ENCODE measurements at places on chromosomes 3 and 15.

DNA sequence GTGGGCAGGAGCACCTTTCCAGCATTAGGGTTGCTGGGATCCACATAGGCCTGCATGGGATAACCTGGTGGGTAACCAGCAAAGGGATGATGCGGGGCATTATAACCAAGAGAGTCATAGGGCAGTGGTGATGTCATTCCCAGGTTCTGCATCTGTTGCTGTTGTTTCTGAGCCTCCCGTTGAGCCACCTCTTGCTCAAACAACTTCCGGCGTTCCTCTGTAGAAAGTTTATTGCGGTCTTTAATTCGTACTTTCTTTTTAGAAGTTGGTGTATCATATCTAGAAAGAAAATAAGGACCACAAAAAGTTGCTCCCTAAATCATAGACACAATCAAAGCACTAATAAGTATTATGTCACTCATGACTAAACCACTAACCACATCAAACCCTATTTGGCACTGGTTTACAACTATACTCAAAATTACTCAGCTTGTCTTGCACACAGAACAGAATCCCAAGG, 77.8 kb downstream of the NBEAL2 start:
- no peak for DNase-seq

DNA sequence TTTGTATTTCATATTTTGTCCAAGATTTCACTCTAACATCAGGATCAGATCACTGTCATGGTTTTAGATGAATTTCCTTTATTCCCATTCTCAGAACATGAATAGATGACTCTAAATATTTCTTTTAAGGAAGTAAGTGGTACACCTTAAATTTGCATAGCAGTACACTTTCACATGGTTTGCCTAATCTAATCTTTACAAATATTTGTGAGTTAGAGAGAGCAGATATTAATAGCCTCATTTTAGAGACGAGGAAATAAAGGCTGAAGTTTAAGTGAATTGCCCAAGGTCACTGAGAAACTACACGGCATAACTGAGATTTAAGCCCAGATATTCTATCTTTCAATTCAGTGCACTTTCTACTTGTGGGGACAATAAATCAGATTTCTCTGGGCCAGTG, 14.2 kb downstream of the TERC start:
- DNase-seq, result no peak

GRCh38 chr3:101377796-101378195, 57.4 kb upstream of the IMPG2 start:
- DNase-seq, result no peak

- DNase-seq, result no peak
Measured at GRCh38 chr3:143315766-143316165, 196.2 kb downstream of the CHST2 start.

DNA sequence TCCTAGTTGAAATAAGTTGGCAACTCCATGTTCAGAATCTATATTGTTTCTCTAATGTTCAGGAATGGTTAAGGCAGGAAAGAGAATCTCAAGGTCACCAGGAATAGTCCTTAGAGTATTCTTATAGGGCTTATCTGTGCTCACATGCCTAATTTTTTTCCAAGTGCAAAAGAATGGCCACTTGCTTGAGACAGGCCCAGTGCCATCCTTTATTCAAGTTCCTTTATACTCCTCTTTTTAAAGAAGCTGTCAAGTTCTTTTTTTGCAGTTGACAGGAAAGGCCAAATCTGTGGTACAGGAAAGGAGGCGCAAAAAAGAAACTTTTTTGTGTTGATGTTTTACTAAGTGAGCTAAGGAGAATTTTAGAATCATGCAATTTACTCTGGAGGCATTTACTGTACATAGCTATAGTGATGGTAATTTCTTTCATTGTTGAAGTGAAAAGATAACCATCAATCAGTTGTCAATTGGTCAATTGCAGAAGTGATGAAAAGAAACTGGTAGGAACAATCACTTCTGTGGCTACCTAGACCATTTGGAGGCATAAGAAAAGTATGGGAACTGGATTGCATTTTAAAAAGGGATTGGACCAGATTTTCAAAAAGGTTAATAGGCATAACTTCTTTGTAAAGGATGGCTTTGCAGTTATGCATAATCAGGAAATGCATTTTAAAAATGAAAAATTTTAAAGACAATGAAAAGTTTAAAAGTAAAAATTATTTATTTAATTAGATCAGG, 102.5 kb upstream of the SOX2 start:
- no peak for DNase-seq

DNA sequence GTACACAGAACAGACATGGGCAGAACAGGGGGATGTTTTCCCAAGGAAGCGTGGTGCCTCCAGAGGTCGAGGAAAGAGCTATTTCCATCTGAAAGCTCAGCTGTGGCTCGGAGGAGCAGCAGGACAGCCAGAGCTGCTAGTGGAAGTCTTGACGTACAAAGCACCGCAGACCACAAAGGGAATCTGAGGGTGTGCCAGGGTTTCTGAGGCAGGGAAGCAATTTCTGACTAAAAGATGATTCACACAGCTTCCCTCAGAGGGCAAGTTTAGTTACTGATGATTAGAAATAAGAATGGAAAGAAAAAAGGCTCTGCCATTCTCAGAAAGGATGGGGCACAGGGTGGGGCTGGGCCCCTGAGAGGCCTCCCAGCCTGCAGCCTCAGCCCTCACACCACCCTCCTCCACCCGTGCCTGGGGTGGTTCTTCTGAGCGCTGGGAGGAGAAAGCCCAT, 45.8 kb upstream of the SEC13 start:
- DNase-seq, result peak; percentile 45

GRCh38 chr3:172102123-172102882, 62.9 kb downstream of the FNDC3B start:
- DNase-seq, result no peak

DNA sequence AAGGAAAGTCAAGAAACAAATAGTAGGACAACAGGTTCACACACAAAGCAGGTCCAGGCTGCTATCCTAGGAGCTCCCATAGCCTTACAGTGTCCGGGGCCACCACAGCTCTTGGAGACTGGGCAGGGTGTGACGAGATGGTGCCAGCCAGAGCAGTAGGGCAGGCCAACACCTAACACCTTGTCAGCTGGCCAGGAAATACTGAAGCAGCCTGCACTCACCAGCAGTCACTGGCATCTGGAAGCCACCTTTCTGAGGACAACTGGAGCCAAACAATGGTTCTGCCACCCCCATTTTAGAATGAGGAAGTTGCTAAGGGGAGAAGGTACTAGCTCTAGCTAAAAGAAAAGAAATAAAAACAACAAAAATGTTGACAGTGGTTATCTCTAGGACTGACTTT, 47.2 kb downstream of the CCDC12 start:
- DNase-seq, result no peak

DNA sequence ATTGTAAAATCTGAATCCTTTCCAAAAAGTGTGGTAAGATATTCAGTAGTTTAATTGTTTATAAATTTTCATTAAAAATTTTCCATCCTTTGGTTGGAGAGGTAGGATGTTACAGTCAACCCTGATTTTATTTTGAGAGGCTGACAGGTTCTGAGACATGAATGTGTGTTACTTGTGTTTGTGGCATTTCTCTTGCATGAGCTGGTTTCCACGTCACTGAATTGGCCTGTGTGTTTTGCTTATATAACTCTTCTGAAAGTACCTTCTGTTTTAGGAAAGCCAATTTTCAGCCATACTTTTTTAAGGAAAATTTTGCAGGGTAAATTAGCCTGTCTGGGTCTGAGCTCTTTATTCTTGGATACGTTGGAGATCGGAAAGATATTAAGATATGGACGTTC, 30.7 kb downstream of the PXYLP1 start:
- no peak for DNase-seq

DNA sequence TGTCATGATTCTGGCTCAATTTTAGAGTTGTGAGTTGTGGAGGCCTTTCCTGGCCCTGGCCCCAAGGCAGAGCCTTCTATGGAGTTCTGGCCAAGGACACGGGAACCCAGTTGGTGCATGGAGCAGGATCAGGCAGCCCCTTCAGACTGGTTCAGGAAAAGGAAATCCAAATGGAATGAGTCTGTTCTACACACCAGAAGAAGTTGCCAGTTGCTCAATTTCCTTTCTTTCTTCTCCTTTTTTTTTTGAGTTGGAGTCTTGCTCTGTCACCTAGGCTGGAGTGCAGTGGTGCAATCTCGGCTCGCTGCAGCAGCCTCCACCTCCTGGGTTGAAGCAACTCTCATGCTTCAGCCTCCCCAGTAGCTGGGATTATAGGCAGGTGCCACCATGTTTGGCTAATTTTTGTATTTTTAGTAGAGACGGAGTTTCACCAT, 28.9 kb upstream of the BHLHE40 start:
- no peak for DNase-seq

DNA sequence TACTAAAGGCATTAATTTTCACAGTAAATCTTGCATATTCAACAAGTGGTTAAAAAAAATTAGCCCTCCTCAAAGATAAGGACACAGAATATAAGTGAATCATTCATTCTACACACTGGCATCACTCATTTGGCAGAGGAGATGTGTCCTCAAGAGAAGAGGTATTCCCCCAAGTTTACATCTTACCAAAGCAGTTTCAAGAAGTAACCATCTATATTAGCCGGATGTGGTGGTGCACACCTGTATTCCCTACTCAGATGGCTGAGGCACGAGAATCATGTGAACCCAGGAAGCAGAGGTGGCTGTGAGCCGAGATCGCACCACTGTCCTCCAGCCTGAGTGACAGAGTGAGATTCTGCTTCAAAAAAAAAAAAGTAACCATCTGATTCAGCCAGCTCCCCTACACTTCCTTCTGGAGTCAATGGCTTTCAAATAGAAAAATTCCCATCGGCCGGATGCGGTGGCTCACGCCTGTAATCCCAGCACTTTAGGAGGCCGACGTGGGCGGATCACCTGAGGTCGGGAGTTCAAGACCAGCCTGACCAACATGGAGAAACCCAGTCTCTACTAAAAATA, 15.4 kb downstream of the RAF1 start:
- no peak for DNase-seq

DNA sequence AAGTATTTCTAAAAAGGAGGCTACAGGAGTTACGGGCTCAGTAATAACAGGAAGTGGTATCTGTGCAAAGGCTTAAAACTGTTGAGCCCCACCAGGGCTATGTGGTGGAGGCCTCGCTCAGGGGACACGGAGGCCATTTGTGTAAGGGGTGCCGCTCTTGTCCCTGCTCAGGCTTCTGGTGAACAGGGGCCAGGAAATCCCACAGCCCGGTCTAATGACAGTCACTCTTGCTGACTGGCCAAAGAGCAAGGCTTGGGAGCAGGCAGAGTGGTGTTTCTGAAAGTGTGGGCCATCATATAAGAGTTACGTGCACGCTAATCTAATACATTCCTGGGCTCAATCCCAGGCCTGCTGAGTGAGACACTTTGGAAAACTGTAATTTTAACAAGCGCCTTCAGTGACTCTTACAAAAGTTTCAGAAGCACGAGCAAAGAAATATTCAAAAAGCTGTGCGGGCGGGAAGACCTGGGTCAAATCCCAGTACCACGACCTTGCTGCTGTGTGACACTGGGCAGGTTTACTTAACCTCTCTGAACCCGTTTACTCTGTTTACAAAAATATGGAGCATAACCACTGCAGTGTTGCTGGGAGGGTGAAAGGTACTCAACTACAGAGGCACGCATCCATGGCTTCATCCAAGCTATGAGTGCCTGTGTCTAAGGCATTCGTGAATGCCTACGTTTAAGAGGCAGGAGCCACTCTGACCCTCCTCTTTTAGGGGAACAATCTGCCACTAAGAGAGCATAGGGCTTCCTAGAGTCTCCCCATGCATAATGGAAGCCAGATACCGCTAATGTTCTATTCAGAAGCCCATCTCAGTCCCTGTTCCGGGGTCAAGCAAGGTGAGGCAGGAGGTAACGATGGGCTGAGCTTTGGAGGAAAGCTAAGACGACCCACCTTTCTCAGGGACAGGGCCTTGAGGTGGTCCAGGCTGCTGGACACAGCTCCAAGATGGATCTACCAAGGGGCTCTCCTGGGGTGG, 2.0 kb downstream of the ATP10A start:
- no peak for DNase-seq

DNA sequence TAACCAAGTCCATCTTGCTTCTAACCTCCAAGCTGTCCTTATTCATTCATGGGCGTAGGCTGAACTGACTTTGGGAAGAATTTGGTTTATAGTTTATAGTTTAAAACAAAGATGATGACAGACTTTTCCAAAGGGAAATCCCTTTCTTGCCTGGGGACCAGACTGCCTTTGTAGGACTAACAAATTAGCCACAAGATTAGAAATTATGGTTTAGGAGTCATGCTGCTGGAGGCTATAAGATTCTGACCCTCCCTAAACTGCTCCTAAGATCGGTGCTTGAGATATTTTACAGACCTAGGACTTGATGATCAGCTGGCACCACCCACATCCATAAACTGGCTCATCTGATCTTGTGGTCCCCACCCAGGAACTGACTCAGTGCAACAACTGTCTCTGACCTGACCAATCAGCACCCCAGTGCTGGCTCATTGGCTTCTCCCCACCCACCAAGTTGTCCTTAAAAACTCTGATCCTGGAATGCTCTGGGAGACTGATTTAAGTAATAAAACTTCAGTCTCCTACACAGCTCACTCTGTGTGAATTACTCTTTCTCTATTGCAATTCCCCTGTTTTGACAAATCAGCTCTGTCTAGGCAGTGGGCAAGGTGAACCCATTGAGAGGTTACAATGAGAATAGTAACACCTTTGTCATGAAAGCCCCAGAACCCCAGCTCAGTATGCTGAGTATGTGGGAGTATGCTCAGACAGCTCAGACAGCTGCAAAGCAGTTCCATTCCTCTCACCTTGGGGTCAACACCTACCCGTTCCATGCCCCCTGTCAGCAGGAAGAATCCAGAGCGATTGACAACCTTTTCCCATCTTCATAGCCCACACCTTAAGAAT, 51.6 kb upstream of the C15orf39 start:
- no peak for DNase-seq

GRCh38 chr15:101827257-101827656, 15.3 kb downstream of the OR4F15 start:
- DNase-seq, result no peak

- no peak for DNase-seq
Measured at GRCh38 chr3:40873476-40873875, 325.8 kb upstream of the CTNNB1 start.

- DNase-seq, result no peak
Measured at GRCh38 chr3:50208677-50209344, 3.7 kb downstream of the SLC38A3 start.

DNA sequence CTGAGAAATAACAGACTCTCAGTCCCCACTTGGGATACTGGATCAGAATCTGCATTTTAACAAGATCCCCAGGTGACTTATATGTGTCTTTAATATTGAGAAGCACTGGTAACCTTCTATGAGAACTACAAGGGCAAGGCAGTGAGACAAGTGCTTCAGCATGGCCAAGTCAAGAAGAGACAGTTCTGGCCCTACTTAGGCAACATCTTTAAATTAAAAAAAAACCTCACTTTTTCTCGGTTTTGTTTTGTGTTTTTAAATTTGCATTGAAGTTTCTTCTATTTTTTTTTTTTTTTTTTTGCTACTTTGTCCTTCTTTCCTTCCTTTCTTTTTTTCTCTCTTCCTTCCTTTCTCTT, 42.5 kb upstream of the SPTSSB start:
- no peak for DNase-seq

GRCh38 chr3:61955483-61955882, 394.1 kb downstream of the PTPRG start:
- no peak for DNase-seq

DNA sequence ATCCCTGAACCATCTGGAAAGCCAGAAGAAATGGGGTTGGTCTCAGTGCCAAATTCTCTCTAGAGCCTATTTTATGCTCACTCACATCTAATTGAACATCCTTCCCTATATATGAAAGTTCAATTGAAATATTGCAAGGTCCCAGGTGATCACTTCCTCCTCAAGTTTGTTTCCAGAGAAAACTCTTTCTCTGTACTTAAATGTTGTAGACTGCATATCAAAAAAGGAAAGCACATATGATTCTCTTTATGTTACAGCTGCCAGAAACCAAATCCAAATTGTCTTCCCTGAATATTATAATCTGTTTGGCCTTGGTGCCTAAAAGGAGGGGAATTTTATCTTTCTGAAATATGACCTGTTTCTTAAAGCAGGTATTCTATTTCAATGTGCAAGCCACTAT, 93.3 kb downstream of the SHOX2 start:
- DNase-seq, result no peak
